SJSA1 (cell line): ENCODE measurements at places on chromosomes 2 and 18. TPM values are rescaled to one million over a fixed set of nuclear protein-coding genes. Genes with fewer than 3 reads are reported as not detected.
A peak's percentile ranks its signal among the peaks of the same experiment; 100 is the strongest.

The OR6B2 gene
- not detected in 2 replicates for total RNA-seq

GRCh38 chr2:108324531-108325255 is 36.0 kb downstream of the SULT1C2 start:
- H3K27ac ChIP-seq = no peak overlapping the region
- no peaks in the 10 kb centered on the region for H3K36me3 ChIP-seq
- no peak for DNase-seq
- H3K4me1 ChIP-seq = peaks cover 7% of the 10 kb centered on the region
- no peaks in the 10 kb centered on the region for H3K27me3 ChIP-seq

- H3K27me3 ChIP-seq = no peaks in the 10 kb centered on the region
- no peak for DNase-seq
- H3K36me3 ChIP-seq = no peaks in the 10 kb centered on the region
- H3K4me1 ChIP-seq = 0 out of 2 replicates have a peak, but pooled peaks cover 4% of the 10 kb centered on the region
Observed at GRCh38 chr2:12211326-12212175, 465.1 kb downstream of the LPIN1 start.

- no peak overlapping the region for H3K4me3 ChIP-seq
- no peak for DNase-seq
- H3K27me3 ChIP-seq = no peaks in the 10 kb centered on the region
- no peak overlapping the region for H3K27ac ChIP-seq
Observed at GRCh38 chr2:145067549-145068030, 547.7 kb upstream of the ZEB2 start.

DNA sequence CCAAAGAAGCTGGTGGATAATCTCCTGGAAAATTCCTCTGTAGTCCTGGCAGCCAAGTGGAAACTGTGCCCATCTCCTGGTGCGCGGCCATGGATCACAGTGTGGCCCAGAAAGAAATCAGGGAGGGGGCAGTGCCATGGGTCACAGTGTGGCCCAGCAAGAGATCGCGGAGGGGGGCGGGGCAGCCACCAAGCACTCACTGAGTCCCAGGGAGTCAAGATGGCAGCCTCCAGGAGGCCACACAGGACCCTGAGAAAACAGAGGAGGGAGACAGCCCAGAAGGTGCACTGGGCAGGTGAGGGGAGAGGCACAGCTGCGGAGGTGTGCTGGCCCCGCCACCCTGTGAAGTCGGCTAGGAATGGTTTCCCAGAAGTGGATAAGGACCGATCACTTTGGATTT is 8.1 kb upstream of the ATP6V1B1 start:
- H3K27ac ChIP-seq = no peak overlapping the region
- no peak overlapping the region for H3K4me3 ChIP-seq
- peak; percentile 35 for DNase-seq
- no peaks in the 10 kb centered on the region for H3K27me3 ChIP-seq

The OTOS gene
- not detected in 2 replicates for total RNA-seq

DNA sequence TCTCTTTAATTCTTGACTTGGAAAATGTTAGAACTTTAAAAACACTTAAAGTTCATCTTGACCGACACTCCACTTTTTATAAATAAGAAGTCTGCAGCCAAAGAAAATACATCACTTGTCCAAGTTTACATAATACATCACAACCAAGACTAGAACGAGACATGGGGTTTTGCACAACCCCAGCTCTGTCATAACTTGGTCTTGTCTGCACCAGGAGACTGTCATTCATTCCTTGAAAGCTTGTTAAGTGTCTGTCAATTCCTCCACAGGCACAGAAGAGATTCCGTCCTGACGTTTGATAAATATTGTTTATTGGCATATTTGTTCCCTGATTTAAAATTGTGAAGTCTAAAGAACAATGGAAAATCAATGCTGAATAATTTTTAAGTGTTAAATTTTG is 139.5 kb upstream of the SETBP1 start:
- H3K27me3 ChIP-seq = no peaks in the 10 kb centered on the region
- H3K4me3 ChIP-seq = no peak overlapping the region
- no peak for DNase-seq

DNA sequence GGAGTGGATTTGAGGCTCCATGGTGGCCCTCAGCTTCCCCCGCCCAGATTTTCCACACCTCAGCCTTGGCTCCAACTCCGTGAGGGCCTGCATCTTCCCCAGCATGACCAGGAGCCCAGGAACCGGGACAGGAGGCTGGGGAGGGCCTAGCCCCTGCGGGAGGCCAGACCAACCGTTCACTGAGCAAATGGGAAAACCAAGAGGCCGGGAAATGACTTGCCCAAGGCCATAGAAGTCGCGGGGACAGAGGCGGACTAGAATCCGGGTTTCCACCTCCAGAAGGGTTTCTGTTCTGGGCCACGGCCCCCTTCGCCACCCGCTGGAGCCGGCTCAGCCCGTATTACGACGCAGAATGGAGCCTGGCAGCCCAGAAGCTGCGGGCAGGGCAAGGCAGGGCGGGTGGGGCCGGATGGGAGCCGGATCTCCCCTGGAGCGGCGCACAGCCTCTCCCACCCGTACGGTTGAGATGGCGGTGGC is 7.9 kb upstream of the CRYBA2 start:
- H3K27ac ChIP-seq = no peak overlapping the region
- H3K27me3 ChIP-seq = peaks cover 69% of the 10 kb centered on the region

GRCh38 chr2:168136392-168136977 is 110.9 kb downstream of the STK39 start:
- no peak overlapping the region for H3K4me3 ChIP-seq
- H3K4me1 ChIP-seq = no peaks in the 10 kb centered on the region; the same call in 1 of the 2 replicates
- H3K27ac ChIP-seq = no peak overlapping the region
- peaks cover 6% of the 10 kb centered on the region for H3K36me3 ChIP-seq

- no peaks in the 10 kb centered on the region for H3K36me3 ChIP-seq
- no peak for DNase-seq
- H3K4me3 ChIP-seq = no peak overlapping the region
Observed at GRCh38 chr2:113827426-113827825, 62.5 kb upstream of the ACTR3 start.

The TWIST2 gene
- total RNA-seq = 32.6 and 33.9 TPM in 2 replicates

The FRZB gene
- total RNA-seq = 0.03 TPM in 1 of 2 replicates, not detected in the other

DNA sequence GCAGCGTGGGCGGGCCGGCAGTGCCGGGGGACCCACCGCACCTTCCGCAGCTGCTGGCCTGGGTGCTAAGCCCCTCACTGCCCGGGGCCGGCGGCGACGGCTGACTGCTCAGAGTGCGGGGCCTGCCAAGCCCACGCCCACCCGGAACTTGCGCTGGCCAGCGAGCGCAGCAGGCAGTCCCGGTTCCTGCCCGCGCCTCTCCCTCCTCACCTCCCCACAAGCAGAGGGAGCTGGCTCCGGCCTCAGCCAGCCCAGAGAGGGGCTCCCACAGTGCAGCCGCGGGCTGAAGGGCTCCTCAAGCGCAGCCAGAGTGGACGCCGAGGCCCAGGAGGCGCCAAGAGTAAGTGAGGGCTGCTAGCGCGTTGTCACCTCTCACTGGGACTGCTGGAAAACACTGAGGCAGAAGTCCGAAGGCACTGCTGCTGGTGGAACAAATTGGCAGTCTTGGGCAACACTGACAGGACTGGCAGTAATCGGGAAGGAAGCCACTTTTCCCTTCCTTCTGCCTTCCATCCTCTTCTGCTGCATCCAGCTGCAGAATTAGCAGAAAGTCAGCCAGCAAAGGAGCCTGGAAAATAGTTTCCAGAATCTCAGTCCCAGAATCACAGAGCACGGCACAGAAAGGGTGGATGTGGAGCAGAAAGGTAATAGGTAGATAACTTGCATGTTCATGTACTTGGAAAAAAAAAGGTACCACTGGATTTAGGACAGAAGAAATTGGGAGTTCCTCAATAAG is 179.4 kb upstream of the FN1 start:
- H3K36me3 ChIP-seq = no peaks in the 10 kb centered on the region
- peaks cover 20% of the 10 kb centered on the region for H3K4me1 ChIP-seq
- no peaks in the 10 kb centered on the region for H3K27me3 ChIP-seq
- H3K4me3 ChIP-seq = no peak overlapping the region
- DNase-seq = no peak

The DIS3L2 gene
- total RNA-seq = 20.6 and 29.8 TPM in 2 replicates

GRCh38 chr2:207167099-207167923 is 1.6 kb upstream of the KLF7 start:
- DNase-seq = no peak
- peaks cover 3% of the 10 kb centered on the region for H3K36me3 ChIP-seq
- peak overlapping the region; percentile 68 for H3K4me3 ChIP-seq
- H3K27ac ChIP-seq = peak overlapping the region; percentile 100
